ENCODE measurements at places on chromosomes 6 and 20. TPM values are rescaled to one million over a fixed set of nuclear protein-coding genes. Genes with fewer than 3 reads are reported as not detected.

The DYNLT1 gene
- total RNA-seq = 80.0 TPM

The EPB41L1 gene
- total RNA-seq = 37.6 TPM

- no peaks in the 10 kb centered on the region for H3K36me3 ChIP-seq
- DNase-seq = no peak
- no peak overlapping the region for H3K27ac ChIP-seq
- no peaks in the 10 kb centered on the region for H3K27me3 ChIP-seq
- H3K4me1 ChIP-seq = no peaks in the 10 kb centered on the region
Measured at GRCh38 chr6:44787254-44787834, 399.8 kb downstream of the CDC5L start.

GRCh38 chr6:122838060-122838780 lies 49.2 kb downstream of the SMPDL3A start:
- no peak overlapping the region for H3K4me3 ChIP-seq
- no peaks in the 10 kb centered on the region for H3K27me3 ChIP-seq
- no peaks in the 10 kb centered on the region for H3K4me1 ChIP-seq
- no peak overlapping the region for H3K27ac ChIP-seq
- H3K36me3 ChIP-seq = no peaks in the 10 kb centered on the region
- no peak for DNase-seq

DNA sequence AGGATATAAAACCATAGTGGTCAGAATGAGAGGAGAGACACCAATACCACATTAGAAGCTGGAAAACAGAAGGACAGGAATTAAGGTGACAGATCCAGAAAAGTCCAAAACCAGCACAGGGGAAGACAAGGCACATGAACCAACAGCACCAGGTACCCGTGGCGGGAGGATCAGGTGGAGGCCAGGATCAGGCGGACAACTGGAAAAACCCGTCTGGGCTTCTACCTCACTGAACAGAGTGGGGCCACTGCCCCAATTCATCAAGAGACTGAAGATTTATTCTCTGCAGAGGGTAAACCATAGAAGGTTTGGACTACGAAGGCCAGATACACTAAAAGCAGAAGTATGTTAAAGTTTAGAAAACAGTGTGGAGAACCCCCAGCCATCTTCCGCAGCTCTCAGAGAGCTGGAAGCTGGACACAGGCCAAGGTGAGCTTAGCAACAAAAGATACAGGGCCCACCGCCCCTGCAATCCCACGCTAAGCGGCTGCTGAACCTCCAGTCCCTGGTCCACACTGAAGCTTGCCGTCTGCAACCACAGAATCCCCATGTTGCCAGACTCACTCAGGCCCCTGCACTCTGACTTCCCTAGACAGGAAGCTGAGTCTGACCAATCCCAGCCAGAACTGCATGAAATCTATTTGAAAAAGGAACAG lies 29.9 kb downstream of the ABHD12 start:
- no peak overlapping the region for H3K27ac ChIP-seq
- no peak for DNase-seq
- H3K4me3 ChIP-seq = no peak overlapping the region
- no peaks in the 10 kb centered on the region for H3K36me3 ChIP-seq

- H3K4me3 ChIP-seq = no peak overlapping the region
- H3K27ac ChIP-seq = no peak overlapping the region
- DNase-seq = no peak
- H3K4me1 ChIP-seq = no peaks in the 10 kb centered on the region
Measured at GRCh38 chr6:13676551-13677156, 35.0 kb downstream of the RANBP9 start.

- no peaks in the 10 kb centered on the region for H3K36me3 ChIP-seq
- H3K27me3 ChIP-seq = no peaks in the 10 kb centered on the region
- H3K4me3 ChIP-seq = no peak overlapping the region
- no peak overlapping the region for H3K27ac ChIP-seq
- no peaks in the 10 kb centered on the region for H3K4me1 ChIP-seq
Measured at GRCh38 chr20:60629206-60629605, 622.9 kb upstream of the CDH4 start.

Data from tibial nerve (tissue), 4 donors.